NCI-H1694 treated with DMSO at 0.1 percent for 48 hours (cell line): ENCODE measurements at places on chromosomes 12 and 14.

DNA sequence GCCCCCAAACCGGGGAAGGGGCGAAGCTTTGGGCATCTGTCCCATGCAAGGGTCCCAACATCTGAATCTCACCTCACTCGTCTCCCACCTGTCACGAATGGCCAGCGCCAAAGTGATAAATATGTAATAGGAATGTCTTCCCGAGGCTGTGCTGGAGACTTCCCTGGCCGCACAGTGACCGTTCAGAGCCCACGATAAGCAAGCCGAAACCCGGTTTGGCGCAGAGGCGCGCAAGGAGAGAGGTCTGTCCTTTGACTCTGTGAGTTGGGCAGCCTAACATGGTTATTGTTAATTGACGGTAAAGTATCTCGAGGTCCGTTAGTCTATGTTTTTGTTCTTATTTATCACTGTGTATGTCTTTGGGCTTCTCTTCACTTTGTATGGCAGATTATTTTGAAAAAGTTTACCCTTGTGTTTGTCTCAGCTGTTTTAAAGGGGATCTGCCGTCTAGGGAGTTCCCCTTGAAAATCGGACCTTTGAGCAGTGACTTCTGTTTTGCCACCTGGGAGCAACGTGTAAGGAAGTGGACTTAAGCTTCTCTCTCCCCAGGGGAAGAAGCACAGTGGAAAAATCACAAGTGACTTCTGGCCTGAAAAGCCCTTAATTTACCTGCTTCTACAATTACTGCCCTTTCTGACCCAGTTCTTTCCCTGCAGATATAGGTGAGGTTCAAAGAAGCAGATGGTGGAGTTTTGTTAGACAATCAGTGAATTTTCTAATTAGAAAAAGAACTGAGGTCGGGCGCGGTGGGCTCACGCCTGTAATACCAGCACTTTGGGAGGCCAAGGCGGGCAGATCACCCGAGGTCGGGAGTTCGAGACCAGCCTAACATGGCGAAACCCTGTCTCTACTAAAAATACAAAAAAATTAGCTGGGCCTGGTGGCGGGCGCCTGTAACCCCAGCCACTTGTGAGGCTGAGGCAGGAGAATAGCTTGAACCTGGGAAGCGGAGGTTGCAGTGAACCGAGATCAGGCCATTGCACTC lies 1.1 kb upstream of the TM9SF1 start:
- no peak for DNase-seq

DNA sequence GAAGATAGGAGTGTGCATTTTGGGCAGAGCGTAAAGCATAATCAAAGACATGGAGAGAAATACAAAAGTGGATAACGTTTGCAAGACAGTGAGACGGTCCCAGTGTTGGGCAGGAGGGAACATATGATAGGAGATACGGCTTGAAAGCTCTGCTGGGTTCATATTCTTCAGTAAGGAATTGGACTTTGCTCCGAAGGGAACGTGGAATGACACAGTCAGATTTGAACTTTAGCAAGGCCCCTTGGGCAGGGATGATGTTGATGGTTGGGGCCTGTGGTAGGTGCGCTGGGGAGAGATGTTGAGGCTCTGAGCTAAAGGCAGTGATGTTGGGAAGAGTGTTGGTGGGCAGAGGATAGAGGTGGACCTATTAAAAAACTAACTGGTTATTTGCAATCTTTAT lies 143.5 kb upstream of the TBX3 start:
- DNase-seq, result no peak

DNA sequence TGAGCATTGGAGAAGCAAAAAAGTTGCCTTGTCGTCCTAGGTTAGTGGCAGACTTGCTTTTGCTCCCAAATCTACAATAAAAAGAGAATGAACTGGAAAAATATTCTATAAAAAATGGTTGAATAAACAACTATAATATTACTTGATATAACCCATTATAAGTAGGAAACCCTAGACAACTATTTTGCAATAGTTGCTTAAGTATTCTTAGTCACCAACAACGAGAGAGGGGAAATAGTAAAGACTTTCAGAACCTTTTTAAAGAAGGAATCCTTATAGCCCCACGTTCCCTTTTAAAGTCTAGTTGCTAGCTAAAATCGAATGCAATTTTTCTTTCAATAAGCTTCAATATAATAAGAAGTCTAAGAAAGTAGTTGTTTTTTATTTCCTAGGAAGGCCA lies 17.5 kb downstream of the AQP6 start:
- DNase-seq, result no peak

- no peak for DNase-seq
Measured at GRCh38 chr14:79745046-79745445, 466.3 kb downstream of the DIO2 start.

DNA sequence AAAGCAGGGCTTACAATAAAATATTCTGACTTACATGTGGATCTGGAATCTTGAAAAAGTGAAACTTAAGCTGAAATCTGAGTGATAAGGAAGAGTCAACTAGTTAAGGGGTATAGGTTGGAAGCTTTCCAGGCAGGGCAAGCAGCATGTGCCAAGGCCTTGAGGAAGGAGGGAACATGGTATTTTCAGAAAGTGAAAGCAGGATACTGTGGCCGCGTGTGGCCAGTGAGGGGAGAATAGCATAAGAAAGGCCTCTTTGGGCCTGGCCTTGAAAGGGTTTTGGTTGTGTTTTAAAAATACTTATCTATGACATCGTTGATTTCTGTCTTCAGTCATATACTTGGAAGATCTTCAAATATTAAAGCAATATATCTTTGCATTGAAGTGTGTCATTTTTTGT lies 213.4 kb downstream of the AKAP6 start:
- DNase-seq, result no peak

DNA sequence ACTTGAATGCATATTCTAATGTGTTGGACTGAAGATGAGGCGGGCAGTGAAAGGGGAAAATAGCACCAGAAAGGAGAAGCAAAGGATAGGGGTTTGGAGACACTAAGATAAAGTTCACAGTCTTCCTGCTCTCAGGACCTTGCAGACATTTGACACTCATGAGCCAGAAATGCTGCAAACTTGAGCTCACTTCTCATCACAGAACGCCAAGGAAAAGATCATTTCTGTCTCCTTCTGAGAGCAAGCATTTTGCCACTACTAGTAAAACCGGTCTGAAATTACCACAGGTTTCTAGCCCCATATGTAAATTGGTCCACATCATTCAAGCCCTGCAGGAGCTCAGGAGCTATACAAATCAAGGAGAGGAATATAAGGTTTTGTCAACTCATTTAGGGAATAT lies 44.6 kb upstream of the ANO2 start:
- no peak for DNase-seq

GRCh38 chr12:98793121-98793520 lies 148.0 kb downstream of the APAF1 start:
- no peak for DNase-seq

DNA sequence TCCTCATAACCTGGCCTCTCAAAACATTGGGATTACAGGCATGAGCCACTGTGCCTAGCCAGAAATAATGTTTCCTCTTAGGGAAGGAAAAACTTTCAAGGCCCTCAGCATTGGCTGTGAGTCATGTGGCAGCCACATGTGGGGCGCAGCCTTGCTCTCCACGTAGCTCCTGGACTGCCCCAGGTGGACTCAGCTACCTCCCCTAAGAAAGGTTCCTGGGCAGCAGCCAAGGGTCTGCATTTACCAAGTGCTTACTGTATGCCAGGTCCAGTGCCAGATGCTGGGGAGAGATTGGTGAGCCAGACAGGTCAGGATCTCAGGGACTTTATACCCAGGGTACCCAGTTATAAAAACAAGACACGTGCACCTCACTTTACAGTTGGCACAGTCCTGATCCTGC lies 3.7 kb upstream of the TRPV4 start:
- no peak for DNase-seq

- DNase-seq, result no peak
Measured at GRCh38 chr12:126523891-126524290, 1458.7 kb downstream of the AACS start.

GRCh38 chr12:76216585-76217472 lies 131.4 kb downstream of the BBS10 start:
- DNase-seq, result no peak

GRCh38 chr12:102885043-102885932 lies 31.8 kb downstream of the PAH start:
- DNase-seq, result no peak

- DNase-seq, result no peak
Measured at GRCh38 chr12:40137252-40137651, 31.4 kb upstream of the SLC2A13 start.

GRCh38 chr12:112130441-112130998 lies 5.2 kb downstream of the TRAFD1 start:
- DNase-seq, result no peak

DNA sequence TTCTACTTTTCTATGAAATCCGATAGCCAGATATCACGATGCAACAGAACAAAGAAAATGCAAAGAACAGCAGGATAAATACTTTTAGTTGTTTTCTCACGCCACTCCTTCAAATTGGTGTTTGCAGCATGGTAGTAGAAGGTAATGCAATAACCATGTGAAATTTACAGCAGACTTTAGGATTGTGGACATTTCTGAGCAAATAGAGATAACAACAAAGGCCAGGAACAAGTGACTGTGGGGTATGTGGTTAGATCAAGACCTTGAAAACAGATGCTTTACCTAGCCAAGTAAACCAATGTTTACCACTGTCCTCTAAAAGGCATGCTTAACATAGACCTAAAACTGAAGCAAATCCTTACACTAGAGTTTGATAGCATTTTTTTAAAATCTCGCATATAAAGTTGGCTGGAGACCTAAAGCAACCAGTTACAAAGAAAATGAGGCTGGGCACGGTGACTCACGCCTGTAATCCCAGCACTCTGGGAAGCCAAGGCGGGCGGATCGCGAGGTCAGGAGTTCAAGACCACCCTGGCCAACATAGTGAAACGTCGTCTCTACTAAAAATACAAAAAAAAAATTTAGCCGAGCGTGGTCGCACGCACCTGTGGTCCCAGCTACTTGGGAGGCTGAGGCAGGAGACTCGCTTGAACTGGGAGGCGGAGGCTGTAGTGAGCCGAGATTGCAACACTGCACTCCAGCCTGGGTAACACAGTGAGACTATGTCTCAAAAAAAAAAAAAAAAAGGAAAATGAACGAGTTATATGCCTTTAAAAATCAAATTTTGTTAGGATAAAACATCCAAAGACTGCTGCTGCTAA lies 123.2 kb upstream of the FOXN3 start:
- DNase-seq, result no peak

- no peak for DNase-seq
Measured at GRCh38 chr12:131896080-131896810, 1.8 kb downstream of the ULK1 start.

- DNase-seq, result no peak
Measured at GRCh38 chr12:46546634-46547273, 174.2 kb upstream of the SLC38A2 start.

GRCh38 chr14:105346876-105347586 lies 32.5 kb downstream of the PACS2 start:
- DNase-seq, result no peak

GRCh38 chr12:98470469-98471082 lies 44.8 kb upstream of the TMPO start:
- no peak for DNase-seq

DNA sequence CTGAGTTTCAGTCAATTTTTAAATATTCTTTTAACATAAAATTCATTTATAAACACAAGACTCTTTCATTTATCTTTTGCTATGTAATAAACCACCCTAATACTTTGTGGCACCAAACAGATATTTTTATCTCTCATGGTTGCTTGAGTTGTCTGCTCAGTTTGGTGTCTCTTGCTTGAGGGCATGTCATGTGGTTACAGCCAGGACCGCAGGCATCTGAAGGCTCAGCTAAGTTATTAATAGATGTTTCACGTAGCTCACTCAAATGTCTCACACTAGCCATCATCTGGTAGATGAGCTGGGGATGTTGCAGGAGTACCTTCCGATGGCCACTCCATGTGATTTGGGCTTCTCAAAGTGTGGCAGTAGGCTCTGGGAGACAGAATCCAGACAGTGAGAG lies 597.8 kb downstream of the ETNK1 start:
- DNase-seq, result no peak

DNA sequence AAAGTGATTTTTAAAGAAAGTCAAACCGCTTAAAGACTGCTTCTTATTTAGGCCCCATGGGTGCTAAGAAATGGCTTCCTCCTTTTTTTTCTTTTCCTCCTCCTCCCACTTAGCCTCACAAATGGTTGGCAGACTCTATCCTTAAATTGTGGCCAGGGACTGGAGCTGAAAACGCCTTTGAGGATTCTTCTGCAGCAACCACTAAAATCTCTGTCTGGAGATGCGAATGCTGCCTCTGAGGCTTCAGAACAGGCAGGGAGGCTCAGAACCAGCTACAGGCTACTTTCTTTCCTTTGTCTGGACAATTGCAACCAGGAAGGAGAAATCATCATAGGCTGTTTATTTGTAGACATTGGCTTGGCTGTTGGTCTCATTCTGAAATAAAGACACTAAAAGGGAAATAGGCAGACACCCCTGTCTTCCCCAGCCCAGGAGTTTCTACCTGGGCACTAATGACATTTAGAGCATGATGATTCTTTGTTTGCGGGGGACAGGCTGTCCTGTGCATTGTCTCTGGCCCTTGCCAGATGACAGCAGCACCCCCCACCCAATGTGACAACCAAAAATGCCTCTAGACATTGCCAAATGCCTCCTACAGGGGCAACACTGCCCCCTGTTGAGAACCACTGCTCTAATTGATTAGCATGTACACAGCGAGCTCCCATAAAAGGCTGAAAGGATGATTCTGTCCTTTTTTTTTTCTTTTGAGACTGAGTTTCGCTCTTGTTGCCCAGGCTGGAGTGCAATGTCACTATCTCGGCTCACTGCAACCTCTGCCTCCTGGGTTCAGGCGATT lies 50.3 kb downstream of the MAP1LC3B2 start:
- peak; percentile 34 for DNase-seq

DNA sequence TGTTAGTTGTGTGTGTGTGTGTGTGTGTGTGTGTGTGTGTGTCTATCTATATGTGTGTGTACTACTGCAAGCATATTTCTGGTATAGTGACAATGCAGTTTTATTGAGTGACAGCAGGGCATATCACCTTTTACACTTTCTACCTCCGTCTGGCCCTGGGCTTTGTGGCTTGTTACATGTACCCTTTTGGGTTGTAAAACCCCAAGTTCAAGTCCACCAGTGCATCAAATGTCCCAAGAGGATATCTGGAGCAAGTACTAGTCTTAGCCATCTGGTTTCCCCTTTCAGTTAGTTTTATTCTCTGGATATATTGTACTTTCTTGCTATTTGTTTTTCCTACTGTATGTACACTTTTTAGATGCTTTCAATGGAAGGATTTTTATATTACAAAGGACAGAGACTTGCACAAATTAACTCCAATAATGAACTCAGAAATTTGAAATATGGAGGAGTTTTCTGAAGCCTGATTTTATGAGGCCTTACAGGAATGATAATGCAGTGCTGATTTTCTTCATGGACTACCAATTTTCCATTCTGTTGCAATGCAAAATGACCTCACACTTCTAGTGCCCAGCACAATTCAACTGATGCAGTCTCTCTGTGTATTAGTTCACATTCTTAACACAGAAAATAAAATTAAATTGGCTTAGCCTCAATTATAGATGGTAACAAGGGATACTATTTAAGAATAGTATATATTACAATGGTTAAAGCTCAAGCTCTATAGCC lies 29.1 kb downstream of the SLC16A7 start:
- no peak for DNase-seq
